ENCODE measurements at places on chromosomes 11 and 22.

- no peak for DNase-seq
Measured at GRCh38 chr11:1771700-1772099, 8.0 kb upstream of the CTSD start.

GRCh38 chr11:57071829-57072228 lies 83.1 kb downstream of the OR5AK2 start:
- DNase-seq = no peak

DNA sequence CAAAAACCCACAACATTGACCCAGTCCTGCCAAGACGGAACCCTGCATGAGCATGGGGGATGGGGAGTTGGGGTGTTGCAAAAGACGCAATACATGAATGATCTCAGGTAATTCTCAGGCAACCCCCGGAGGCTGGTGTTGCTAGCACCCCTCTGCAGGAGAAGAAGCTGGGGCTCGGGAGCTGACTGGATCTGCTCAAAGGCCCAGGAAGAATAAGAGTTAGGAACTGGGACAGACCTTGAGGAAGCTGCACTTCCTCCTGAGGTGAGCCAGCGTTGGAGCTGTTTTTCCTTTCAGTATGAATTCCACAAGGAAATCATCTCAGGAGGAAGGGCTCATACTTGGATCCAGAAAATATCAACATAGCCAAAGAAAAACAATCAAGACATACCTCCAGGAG lies at the start of gene KRTAP5-9:
Gene KRTAP5-9, plus strand, starts transcription at position 301 of the 400 bp plus-strand sequence. CDS start 238 bp downstream, outside the sequence.
- DNase-seq = no peak

DNA sequence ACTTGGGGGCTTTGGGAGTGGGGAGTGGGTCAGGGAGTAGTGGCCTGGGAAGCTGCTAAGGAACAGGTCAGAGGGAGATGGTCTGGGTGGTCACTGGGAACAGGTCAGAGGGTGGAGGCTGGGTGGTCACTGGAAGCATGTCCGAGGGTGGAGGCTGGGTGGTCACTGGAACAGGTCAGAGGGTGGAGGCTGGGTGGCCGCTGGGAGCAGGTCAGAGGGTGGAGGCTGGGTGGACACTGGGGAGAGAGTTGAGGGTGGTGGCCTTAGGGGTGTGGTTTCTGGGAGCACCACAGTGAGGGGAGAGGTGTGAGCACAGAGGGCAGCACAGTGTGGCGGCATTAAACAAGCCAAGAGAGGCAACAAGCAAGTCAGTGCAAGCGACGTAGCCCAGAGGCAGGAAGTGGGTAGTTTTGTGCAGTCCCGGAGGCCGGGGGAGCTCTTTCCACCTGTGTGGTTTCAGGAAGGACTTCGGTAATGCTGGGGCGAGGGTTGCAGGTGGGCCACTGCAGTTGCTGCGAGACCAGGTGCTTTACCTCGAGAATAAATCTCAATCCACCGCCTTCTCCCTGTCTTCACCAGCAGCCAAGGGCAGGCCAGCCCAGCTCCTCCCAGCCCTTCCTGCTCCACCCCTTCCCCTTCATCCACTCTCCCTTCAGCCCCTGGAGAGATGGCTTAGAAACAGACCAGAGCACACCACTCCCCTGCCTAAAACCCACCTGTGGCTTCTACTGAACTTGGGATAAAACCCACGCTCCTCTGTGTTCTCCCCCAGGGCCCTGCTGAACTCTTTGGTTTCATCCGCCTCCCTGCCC lies 3.2 kb upstream of the CACNA1I start:
- DNase-seq = no peak

- DNase-seq = no peak
Measured at GRCh38 chr11:96242191-96242847, 100.7 kb downstream of the MAML2 start.

GRCh38 chr11:99920956-99921355 lies 766.1 kb upstream of the ARHGAP42 start:
- no peak for DNase-seq

DNA sequence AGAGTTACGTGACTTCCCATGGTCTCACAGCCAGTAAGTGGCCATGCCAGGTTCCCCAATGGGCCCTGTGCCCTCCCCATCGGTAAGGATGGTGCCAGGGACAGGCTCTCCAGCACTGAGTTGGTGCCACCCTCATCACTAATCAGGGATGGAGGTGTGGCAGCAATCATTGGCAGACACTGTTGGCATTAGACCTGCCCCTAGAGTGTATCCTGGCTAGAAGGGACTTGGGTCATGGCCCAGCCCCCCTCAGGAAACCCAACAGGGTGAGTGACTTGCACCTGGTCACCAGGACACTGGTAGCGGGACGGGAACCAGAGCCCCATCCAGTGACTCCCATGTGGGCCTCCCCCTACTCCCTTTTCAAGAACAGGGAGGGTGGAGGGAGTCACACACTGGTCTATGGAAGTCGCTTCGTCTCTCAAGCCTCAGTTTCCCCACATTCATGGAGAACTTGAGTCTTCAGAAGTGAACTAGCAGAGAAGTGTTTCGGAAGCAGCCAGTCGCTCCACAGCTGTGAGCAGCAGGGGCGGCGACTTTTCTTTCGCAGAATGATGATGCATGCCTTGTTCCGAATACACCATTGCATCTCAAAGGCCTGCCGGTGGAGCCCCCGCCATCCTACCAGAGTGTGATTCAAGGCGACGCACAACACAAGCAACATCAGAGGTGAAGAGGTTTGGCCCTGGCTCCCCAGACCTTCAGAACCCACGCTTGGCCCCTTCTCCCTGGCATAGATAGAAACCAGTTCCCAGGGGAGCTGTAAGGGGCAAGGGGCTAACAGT lies 12.9 kb downstream of the MS4A10 start:
- DNase-seq = no peak

GRCh38 chr11:93525601-93526345 lies 17.4 kb downstream of the SMCO4 start:
- no peak for DNase-seq

GRCh38 chr22:43001271-43002201 lies 13.4 kb downstream of the PACSIN2 start:
- peak; percentile 13 for DNase-seq

- no peak for DNase-seq
Measured at GRCh38 chr11:15841931-15842740, 514.2 kb downstream of the SOX6 start.

DNA sequence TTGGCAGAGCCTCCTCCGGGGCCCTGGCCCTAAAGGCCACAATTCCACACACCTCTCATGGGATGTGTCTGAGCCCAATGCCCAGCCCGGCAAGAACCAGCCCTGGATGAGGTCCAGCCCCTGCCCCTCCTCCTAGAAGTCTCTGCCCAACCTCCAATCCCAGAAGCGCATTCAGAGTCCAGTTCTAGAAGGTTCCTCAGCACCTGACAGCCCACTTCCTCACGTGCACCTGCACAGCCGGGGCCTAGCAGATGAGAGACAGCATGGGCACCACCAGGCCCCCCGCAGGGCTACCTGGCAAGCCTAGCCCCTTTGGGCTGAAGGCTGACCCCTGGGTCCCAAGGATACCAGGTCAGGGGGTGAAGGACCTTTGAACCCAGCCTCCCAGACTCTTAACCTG lies 11.5 kb upstream of the CDKN1C start:
- no peak for DNase-seq

DNA sequence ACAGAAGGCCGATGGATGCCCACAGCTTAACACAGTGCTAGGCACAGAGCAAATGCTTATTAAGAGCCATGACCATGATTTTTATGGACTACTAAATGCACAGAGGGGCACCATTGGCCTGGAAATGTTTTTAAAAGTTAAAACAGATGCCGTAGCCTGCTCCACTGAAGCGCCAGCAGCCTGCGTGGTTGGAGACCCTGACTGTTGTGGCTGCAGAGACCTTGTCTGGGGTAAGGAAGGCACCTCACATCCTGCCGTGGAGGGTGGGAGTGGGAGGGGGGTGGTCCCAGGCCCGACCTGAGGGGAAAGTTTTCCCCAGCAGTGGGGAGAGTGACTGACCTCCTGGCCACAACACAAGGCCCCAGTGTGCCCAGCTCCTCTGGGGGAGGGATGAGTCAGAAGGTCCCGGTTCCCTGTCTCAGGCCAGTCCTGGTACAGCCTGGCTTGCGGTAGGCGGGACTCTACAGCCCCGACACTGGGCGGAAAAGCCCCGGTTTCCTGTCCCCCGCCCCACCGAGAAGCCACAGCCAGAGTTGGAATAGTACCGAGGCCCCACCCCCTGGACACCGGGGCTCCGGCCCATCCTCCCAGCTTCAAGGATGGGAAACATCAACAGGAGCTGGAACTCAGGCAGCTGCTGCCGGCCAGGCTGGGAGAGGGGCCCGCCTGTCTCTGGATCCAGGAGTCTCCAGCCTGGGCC lies 7.0 kb downstream of the CHST1 start:
- DNase-seq = peak; percentile 73

GRCh38 chr11:68610452-68611116 lies 73.8 kb upstream of the GAL start:
- no peak for DNase-seq

GRCh38 chr11:105273660-105274280 lies 134.2 kb upstream of the CARD18 start:
- DNase-seq = no peak

GRCh38 chr22:43305806-43306205 lies 37.4 kb downstream of the SCUBE1 start:
- no peak for DNase-seq

- DNase-seq = no peak
Measured at GRCh38 chr11:43316451-43316850, 4.7 kb downstream of the API5 start.

DNA sequence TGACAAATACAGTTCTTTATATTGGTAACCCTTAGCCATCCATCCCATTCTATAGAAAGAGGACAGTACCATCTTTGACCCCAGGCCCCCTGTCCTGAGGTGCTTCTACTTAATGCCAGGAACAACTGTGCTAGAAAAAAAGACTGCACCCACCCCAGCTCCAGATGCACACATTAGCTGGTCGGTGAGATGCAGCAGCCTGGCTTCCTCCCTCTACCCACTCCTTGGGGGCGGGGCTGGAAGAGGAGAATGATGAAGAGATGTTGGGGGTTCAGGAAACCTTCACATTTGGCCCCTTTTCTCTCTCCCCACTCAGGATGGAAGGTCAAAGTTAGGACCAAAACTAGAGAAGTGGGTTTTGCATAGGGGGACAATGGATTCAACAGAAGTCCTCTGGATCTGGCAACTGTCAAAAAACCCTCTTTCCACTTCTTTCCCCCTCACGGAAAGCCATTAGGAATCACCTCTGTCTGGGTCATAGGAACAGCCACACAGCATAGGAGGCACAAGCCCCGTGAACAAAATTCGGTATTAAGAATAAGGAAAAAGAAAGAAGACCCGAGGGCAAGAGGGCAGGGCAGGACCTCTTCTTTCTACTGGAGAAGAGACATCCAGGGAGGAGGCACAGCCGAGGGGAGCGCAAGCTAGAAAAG lies 755 bp downstream of the NRIP3 start:
- DNase-seq = no peak

DNA sequence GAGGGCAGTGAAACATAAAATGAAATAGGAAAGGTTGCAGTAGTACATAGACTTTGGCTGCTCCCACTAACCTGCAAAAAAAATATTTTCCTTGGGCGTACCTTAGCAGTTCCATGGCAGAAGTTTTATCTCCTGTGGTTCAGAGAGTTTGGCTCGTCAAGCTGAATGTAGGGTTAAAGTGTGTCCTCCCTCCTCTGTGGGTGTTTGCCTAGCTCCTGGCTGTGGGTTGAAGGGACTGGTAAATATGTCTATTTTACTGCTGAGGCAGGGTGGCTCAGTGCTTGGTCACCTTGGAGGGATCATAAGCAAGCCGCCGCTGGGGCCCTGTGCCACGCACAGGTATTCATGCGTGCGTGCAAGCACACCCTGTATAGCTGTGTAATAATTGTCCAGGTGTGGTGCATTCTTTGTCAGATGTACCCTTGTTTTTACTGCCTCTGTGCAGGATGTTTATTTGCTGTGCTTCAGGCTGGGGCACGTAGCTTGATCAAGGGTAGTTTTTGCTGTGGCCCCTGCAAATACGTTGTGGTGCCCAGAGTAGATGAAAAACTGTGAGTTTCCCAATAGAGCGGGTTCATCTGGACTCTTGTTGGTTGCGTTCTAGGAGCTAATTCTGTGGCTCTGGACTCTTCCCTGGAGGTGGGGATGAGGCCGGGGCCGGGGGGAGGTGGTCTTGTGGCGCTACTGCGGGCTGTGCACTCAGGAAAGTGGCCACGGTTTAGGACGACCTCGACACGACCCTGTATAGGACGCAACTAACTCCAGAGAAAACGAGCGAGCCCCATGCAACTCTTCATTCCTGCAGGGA lies 732 bp upstream of the SORL1 start:
- no peak for DNase-seq

GRCh38 chr11:16169956-16170847 lies 186.1 kb downstream of the SOX6 start:
- DNase-seq = no peak

DNA sequence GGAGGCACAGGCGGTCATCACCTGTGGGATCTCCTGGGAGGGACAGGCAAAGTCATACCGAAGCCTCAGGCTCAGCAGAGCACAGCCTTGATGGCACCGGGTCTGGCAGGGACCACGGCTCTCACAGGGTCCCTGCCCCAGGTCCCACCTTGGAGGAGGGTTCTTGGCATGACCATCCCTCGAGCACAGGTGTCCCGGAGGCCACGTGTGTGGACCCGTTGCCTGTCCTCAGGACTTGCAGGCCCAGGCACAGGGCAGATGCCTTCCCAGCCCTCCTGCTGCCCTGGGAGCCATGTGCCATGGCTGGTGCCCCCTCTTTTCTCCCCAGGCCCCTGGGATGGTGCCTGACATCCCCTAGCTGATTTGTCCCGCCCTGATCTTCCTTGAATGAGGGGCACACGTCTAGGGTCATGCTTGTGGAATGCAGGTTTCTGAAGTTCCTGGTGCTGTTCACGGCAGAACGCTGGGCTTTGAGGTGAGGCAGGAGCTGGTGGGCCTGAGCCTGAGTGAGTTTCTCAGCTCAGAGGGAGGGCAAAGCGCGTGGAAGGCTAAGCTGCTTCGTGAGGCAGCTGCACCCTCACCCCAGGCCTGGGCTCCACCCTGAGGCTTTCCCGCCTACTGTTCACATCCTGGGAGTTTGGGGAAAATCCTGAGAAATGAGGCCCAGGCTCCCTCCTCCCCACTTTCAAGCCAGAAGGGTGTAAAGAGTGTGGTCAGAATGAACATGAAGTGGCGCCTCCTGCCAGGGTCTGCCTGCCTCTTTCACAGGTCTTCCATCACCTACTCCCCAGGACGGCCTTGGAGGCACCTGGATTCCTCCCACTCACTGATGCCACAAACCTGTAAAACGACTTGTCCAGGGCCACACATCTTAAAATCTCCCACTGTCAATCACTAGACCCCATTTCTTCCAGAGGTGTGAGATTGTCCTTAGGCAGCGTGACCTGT lies 325.8 kb upstream of the B3GAT1 start:
- DNase-seq = no peak

DNA sequence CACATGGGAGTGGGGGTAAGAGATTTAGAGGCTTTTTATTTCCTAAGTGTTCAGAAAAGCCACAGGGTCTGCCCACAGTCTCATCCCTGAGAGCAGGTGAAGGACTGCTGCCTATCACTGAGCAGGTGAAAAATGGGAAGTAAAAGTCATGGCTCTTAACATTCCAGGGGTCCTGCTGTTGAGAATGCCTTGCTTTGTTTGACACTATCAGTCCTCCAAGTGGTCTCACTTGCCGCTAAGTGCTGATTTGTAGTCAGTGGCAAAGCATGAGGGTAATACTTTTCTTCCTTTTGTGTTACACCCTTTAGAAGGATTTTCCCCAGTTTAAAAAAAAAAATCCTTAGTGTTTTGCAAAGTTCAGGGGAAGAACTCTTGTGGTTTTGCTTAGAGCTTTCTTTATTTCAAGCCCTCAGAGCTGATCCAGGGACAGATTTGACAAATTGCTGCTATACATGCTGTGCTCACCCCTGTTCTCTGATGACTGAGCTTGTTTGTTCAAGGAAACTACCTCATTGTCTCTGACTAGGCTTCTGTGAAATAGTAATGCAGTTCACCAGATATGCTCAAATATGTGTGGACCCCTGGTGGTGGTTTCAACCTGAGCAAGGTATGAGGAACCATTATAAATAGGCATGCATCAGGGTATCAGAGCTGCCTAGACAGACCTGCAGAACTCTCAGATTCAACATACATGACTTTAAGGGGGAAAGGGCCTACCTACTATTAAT lies 141.0 kb downstream of the ARHGAP42 start:
- DNase-seq = no peak

Measured in nucleus accumbens (tissue), 56 donors.